ENCODE measurements at places on chromosomes 6 and 20.

DNA sequence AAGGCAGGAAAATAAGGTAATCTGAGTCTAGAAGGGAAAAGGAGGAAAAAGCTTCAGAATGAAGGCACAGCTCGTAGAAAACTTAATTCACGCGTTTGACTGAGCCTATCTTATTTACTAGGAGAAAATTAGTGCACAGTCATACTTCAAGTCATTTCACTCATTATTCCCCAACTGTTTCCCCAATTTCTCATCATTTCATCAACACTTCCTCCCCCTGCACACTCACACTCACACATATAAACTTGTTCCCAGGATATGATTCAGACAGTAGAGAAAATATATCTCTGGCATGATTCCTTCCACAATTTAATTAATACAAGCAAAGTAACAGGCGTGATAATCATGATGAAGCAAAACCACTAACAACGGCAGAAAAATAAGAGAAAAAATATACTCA, 94.5 kb upstream of the F13A1 start:
- DNase-seq = no peak

DNA sequence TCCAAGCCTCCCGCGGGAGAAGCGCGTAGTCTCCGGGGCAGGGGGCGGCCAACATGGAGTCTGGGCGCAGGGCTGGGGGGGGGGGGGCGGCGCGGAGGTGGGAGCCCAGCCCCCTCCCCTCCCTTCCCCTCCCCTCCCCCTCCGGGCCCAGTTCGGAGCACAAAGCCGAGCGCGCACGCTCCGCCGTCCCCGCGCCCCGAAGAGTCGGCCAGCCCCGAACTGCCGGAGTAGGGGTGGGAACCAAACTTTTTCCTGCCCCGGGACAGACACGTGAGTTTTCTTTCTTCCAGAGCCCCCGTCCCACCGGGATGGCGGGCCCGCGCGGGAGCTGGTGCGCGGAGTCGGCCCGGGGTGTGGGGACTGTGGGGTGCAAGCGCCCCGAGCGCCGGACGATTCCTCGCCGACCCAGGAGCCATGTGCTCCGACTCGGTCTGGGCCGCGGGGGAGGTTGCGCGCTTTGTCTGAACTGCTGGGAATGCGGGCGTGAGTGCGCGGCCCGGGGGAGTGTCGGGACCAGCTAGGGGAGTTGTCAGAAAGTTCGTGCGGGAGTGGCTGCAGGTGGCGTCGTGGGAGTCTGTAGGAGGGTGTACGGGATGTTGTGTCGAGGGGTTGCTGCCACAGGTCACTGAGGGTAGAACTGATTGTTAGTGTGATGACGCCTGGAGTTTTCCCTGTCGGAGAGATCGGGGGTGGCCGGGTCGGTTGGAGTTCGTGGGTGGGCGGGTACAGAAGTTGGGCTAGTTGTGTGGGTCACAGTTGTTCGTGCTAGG, 1.2 kb downstream of the TGIF2 start:
- peak; percentile 35 for DNase-seq

GRCh38 chr6:79605061-79605460, 26.1 kb upstream of the SH3BGRL2 start:
- DNase-seq = peak; percentile 36

GRCh38 chr6:8006208-8006607, 58.0 kb downstream of the BLOC1S5 start:
- peak; percentile 71 for DNase-seq

GRCh38 chr6:20058912-20059311, 153.4 kb downstream of the MBOAT1 start:
- DNase-seq = no peak

All from hematopoietic multipotent progenitor cell treated with erythropoietin and hydrocortisone succinate and interleukin-3 and kit ligand, for 8 days (in vitro differentiated cells).